T-helper 2 cell (primary cell): ENCODE measurements at places on chromosomes 1 and 21.

DNA sequence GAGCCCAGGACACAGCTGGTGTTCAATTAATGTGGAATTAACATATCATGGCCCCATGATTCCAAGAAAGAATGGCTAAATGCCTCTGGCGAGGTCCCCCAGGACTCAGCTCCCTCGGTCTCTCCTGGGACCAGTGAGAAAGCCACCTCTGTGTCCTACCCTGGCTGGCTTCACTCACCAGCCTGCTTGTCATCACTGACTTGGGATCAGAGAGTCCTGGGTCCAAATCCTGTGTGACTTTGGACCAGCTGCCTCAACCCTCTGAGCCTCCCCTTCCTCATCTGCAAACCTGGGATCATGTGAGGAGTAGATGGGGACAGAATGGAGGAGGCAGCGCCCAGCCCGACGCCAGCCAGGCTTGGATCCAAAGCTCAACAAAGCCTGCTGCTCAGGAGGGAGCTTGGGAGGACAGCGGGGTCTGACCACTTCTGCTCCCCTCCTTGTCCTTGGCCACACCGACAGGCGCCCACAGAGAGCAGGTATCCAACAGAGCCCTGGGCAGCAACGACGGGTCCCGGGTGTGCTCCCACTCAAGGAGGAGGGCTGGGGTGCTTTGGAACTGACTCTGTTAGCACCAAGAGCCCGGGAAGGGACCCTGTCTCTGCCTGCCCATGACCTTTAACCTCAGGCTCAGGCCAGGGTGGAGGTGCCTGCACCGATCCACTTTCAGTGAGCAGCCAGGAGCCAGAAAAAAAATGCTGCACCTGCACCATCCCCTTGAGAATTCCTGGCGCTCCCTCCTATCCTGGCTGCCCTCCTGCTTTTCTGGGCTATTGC, 3.2 kb downstream of the SH2D5 start:
- DNase-seq: no peak

- no peak for DNase-seq
These were observed 4.9 kb downstream of the MEX3A start for GRCh38 chr1:156077430-156077760.

GRCh38 chr1:34806396-34806795, 13.6 kb downstream of the GJA4 start:
- DNase-seq: no peak

GRCh38 chr1:21241771-21242581, 48.3 kb downstream of the ECE1 start:
- no peak for DNase-seq

- DNase-seq: no peak
These were observed 6.8 kb upstream of the EPS8L3 start for GRCh38 chr1:109770331-109771095.
